ENCODE measurements at places on chromosomes 7 and 10.
A peak's percentile ranks its signal among the peaks of the same experiment; 100 is the strongest.

GRCh38 chr10:35166607-35167006, 40.0 kb downstream of the CREM start:
- DNase-seq: no peak

- no peak for DNase-seq
These were observed 83.9 kb downstream of the MKX start for GRCh38 chr10:27661514-27662286.

- no peak for DNase-seq
These were observed 14.6 kb downstream of the EPHB4 start for GRCh38 chr7:100812729-100813128.

DNA sequence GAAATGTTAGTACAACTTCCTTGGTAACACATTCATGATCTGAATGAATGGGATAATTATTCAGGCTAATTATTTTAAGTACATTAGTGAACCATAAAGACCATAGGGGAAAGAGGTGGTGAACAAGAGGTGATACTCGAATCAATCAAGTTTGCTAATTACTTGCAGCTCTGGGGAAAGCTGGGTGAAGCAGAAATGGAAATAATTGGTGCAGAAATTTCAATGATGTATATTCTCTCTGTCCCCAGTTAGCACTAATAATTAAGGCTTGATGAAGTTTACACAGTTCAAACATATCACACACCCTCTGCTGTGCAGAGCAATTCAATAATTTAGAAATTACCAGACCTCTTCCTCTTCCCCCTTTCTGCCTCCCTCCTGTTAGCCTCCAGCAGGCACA, 49.4 kb upstream of the OPALIN start:
- no peak for DNase-seq

DNA sequence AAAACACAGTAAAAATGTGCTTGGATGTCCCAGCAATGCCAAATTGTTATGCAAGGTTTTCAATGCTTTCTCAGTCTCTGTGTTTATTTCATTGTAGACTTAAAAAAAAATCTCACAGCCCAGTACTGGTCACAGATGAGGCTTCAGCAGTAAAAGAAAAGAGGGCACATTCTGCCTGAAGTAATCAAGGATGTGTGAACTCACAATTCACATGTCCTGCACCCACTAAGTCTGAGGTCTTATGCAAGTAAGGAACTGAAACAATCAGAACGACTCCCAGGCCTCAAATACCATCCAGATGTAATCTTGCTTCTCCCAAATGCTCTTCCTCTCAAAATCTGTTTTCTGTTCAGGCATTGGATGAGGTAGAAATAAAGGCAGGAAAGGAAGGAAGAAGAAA, 33.7 kb downstream of the ADRB1 start:
- no peak for DNase-seq

- no peak for DNase-seq
These were observed 6.3 kb upstream of the IL2RA start for GRCh38 chr10:6068422-6068821.

DNA sequence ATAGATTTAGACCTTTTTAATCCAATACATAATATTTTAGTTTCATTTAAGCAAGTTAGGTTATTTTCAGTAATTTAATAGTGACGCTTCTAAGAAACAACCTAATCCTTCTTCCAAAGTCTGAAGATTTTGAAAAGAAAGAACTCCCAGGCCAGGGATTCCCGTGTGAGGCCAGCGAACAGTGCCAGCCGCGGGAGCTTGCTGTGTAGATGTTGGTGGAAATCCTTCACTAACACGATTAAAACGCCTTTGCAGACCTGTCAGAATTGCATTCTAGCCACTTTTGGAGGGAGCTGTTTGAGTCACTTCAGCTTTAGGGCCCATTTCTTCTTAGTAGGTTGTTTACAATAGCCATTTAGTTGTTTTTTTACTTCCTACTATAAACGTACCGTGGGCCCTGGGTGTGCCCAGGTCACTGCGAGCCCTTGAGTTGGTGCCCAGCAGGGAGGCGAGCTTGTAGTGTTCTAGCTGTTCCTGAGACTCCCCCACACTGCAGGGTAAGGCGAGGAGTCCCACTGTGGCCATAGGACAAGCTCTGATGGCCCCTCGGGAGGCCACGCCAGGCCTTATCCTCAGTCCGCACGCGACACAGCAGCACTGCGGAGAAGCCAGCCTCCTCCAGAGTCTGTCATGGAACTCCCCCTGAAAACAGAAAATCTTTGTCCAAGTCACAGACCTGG, 32.3 kb downstream of the PPP2R2D start:
- DNase-seq: no peak

DNA sequence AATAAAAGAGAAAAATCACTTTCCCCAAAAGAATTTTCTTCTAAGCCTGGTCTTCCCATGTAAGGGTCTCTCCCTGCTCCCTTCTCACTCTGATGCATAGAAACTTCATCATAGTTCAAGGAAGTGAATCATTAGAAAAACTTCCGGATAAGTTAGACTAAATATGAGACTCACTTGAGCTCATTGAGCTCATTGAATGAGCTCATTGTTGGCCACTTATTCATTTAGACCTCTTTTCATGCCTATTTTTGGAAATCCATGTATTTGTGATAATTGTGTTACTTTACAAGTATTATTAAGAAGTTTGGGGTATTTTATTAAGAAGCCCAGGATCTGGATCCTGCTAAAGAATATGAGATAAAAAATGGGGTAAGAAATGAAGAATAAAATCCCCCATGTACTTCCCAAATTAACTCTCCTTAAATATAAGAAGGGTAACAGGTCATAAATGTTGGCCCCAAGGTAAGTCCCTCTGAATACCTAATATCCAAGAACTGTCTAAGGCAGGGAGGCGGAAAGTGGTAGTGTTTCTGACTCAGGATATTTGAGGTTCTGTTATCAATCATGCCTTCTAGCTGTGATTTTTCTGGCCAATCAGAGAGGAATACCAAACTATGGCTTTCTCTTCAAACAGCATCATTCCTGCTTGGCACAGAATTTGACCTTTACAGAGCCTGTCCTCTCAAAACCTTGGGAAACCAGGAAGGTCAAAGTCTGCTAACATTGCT, 236.5 kb upstream of the PTN start:
- DNase-seq: no peak

DNA sequence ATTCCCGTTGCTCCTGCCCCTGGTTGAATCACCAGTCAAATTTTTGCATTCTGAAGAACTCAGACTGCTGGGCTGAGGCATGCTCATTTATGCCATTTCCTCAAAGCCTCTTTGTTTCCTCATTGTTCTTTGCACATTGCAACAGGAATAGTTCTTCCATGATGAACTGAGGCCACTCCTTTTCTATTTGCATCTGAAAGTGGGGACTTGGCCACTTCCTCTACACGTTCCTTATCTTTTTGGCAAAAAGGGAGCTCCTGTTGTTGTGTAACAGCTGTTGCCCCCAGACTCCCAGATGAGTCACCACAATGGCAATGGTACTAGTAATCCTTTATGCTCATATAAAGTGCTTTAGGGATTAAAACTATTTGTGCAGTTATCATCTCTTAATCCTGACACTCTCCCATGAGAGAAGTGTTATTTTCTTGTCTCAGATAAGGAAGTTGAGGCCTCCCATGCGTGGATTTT, 20.1 kb upstream of the ITPRID1 start:
- no peak for DNase-seq

GRCh38 chr7:16365177-16365576, 56.2 kb downstream of the CRPPA start:
- no peak for DNase-seq

- DNase-seq: no peak
These were observed 18.7 kb downstream of the C10orf105 start for GRCh38 chr10:71700731-71701368.

DNA sequence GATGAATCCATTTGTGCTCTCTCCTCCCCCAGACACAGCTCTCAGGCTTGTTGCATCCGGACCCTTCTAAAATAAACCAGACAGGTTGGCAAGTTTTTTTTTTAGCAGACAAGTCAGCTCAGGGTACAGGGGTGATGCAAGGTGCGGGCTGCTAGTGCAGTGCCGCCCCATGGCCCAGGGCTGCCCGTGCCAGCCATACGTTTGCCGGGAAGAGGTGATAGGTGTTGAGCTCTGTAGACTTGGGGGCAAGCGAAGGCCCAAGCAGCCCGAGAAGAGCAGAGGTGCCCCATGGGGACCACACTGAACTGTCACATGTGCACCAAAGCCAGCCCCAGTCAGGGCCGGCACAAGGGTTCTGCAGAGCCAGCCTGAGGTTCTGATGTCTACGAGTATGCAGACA, 57.1 kb upstream of the PDSS1 start:
- no peak for DNase-seq

DNA sequence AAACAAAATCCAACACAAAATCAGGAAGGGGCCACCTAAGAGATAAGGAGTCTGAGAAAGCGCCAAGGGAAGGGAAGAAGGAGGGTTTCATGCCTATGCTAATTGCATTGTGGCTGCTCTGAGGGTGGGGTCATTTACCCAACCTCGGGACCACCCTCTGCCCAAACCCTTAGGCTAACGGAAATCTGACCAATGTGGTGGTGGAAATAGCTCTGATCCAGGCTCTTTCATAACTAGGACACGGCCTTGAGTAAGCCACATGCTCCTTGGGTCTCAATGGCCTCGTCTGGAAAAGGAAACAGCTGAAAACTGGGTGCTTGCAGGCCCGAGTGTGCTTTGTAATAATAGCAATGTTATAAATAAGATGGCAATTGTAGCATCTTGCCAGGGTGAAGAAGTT, 14.9 kb upstream of the SRGN start:
- DNase-seq: no peak

DNA sequence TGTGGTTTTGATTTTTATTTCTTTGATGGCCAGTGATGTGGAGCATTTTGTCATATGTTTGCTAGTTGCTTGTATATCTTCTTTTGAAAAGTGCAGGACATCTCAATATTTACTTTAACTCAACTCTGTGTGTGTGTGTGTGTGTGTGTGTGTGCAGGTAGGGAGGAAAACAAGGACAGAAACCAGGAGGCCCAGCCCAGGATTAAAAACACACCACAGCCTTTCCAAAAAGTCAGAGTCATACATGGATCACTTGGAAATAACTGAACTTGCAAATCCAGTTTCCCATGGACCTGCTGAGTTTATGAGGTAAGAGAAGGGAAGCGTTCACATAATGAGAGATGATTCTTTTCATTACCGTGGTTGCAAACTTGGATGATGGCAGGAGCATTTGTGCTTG, 189.9 kb upstream of the LYZL1 start:
- DNase-seq: no peak

- DNase-seq: no peak
These were observed 284.5 kb upstream of the KLF6 start for GRCh38 chr10:4069491-4069890.

GRCh38 chr10:58189269-58189668, 78.4 kb downstream of the IPMK start:
- no peak for DNase-seq

DNA sequence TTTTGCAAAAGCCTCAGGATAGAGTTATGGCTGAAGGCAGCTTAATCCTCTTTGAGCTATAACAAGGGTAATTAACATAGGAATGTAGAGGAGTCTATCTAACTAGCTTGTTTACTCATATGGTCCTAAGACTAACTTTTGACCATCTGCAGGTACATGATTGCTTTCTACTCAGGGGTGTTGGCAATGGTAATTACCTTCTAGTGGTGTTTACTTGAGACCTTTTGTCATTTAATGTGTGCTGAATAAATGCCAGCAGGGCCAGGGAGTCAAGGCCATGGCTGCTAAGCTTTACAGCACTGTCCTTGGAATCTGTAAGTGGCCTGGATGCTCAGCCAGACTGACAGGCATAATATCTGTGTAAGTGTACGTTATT, 1325.0 kb downstream of the XPNPEP1 start:
- DNase-seq: no peak

DNA sequence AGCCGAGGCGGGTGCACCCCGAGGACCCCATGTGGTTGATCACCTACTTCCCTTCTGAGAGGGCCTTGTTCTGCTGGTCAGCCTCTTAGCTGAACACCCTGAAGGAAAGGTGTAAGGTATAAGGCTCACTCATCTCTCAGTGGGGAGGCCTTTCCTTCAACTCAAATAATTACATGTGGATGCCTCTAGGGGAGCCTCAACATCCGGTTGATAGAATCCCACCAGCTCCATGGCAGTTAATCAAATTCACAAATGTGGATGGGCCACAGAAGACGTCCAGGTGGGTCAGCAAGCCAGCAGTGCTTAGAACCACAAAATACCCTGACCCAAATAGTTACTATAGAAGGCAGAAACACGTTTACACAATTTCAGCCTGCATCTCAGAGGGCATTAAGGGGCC, 37.7 kb upstream of the ZNF32 start:
- DNase-seq: no peak

DNA sequence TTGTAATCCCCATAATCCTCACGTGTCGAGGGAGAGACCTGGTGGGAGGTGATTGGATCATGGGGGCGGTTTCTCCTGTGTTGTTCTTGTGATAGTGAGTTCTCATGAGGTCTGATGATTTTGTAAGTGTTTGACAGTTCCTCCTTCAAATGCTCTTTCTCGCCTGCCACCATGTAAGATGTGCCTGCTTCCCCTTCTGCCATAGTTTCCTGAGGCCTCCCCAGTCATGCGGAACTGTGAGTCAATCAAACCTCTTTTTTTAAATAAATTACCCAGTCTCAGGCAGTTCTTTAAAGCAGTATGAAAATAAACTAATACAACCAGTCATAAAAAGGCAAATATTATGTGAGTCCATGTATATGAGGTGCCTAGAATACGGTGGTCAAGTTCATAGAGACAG, 87.5 kb downstream of the FRMD4A start:
- DNase-seq: no peak

GRCh38 chr7:52061666-52062065, 745.1 kb upstream of the COBL start:
- no peak for DNase-seq

DNA sequence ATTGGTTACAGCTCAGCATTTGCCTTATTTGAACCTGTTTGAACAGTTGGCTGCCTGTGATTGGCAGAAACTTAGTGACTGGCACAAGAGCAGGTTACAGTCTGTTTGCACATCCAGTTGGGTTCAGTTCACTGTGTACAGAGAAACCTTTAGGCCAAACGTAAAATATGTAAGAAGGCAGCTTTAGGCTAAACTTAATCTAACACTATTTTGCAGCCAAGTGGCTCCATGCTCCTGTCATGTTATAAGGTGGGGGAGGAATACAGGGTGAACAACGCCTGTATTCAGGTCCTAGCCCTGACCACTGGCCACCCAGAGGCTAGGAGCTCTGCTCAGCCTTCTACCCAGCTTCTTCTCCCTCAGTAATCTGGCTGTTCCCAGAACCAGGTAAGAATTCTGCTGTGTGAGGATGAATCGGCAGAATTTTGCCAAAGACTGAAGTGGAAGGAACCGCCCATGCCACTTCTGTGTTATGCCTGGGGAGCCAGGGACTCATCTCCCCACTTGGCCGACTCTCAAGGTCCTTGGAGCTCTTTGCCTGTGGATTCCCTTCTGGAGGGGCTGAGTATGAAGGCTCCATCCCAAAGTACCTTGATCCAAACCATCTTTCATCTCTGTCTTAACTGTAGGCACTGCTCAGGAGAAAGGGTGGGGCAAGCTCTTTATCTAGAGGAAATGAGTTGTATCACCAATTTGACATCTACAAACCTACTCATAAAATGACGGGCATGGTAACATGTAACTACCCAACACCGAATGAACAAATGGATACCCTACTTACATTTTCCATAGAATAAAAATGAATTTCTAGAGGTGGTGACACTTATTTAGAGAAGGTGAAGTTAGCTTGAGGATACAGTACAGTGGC, 164.4 kb upstream of the NAMPT start:
- no peak for DNase-seq

- DNase-seq: peak; percentile 30
These were observed 43.1 kb downstream of the FOXK1 start for GRCh38 chr7:4725014-4725849.

- DNase-seq: no peak
These were observed 302.1 kb downstream of the CACNA2D1 start for GRCh38 chr7:82141427-82141826.
